C1 segment of cervical spinal cord (tissue), 14 donors: ENCODE measurements at places on chromosomes 3 and 15.
A peak's percentile ranks its signal among the peaks of the same experiment; 100 is the strongest.

DNA sequence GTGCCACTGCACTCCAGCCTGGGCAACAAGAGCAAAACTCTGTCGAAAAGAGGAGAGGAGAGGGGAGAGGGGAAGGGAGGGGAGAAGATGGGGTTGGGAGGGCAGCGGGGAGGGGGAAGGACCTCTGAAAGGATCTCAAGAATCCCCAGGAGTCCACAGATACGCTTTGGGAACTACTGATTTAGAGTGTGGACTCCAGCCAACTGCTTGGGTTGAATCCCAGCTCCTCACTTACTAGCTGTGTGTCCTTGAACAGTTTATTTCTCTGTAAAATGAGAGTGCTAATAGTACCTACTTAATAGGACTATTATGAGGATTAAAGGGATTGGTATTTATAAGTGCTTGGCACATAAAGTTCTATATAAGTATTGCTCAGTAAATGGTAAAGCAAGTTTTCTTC lies 45.0 kb upstream of the FAH start:
- no peak for DNase-seq

DNA sequence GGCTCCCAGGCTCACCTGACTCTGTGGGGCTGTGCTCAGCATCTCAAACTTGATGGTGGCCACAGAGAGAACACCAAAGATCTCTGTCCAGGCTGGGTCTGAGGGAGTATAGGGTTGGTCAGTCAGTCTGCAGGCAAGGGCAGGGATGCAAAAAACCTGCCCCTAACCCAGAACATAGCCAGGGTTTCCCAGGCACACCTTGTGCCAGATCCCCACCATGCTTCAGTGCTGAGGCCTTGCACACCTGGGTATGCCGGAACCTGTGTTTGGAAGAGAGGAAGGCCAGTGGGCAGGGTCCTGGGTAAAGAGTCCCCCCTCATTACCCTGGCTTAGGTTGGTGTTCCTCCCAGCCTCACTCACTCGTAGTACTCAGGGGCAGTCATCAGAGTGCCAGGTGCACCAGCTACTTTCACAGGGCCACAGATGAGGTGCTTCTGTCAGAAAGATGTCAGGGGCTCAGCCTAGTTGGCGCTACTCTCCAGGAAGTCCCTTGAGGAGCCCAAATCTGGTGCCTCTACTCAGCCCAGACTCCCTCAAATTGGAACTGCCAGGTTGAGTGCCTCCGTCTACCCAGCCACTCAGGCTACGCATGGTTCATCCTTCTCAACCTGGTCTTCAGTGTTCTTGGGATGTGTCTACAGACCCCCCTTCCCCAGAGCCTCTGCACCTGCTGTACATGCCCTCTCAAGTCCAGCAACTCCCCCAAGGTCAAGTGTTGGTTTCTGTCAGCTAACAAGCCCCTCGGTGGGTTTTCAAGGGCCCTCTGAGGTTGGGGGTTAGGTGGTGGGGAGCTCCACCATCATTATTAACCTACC lies 1.8 kb downstream of the DALRD3 start:
- DNase-seq: no peak

DNA sequence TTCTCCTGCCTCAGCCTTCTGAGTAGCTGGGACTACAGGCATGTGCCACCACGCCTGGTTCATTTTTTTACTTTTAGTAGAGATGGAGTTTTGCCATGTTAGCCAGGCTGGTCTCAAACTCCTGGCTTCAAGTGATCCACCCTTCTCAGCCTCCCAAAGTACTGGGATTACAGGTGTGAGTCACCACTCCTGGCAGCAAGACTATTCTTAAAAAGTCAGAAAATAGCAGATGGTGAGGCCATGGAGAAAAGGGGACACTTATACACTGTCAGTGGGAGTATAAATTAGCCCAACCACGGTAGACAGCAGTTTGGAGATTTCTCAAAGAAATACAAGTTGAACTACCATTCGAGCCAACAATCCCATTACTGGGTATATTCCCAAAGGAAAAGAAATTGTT lies 603.3 kb upstream of the TBL1XR1 start:
- DNase-seq: no peak

DNA sequence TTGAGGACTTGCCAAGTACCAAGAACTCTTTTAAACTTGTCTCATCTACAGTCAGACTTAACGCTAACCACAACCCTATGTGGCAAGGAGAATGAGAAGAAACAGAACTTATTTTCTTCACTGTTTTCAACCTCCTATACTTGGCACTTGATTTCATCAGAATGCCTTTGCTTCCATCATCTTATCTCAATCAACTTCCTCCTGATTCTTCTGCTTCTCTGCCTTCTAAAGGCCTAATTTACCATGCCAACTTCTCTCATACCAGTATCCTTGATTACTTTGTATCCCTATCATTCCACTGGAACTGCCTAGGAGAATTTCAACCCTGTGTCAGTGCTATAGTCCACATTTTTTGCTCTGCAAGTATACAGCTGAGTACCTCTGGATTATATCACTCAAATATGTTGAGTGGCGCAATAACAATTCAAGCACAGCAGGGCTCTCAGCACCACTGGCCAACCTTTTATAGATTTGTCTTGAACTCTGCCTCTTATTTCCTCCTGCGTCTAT lies 413.6 kb downstream of the ROBO1 start:
- DNase-seq: no peak

GRCh38 chr3:14522129-14522691 lies 17.9 kb downstream of the GRIP2 start:
- DNase-seq: no peak

GRCh38 chr3:17986348-17986816 lies 244.0 kb upstream of the TBC1D5 start:
- no peak for DNase-seq

DNA sequence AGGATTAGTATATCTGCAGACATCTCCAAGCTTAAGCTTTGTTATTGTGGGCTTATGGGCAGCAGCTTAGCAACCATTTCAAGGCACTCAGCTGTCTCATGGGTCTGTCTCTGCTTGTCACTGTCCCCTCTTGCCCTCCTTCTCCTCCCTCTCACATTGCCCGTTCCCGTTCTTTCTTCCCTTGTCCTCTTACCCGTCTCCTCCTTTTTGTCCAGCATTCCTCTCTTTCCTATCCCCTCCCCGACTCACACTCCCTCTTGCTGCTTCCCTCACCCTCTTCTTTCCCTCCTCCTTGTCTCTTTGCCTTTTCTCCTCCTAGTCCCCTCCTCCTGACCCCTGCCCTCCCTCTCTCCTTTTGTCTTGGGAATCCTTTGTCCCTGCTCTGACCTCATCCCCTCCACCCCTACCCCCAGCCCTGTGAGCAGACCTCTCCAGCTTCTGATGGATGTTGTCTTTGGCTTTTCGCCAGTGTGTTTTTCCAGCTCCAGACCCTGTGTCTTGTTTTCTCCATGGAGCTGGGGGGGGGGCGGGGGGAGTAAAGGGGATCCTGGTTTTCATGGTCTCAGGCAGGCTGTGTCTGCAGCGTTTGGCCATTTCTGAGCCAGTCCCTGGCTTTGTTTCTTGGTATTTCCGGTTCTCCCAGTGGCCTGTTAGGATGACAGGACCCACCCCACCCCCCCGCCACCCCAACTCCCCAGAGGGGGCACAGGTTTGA lies 47.9 kb upstream of the TRAK1 start:
- DNase-seq: no peak

DNA sequence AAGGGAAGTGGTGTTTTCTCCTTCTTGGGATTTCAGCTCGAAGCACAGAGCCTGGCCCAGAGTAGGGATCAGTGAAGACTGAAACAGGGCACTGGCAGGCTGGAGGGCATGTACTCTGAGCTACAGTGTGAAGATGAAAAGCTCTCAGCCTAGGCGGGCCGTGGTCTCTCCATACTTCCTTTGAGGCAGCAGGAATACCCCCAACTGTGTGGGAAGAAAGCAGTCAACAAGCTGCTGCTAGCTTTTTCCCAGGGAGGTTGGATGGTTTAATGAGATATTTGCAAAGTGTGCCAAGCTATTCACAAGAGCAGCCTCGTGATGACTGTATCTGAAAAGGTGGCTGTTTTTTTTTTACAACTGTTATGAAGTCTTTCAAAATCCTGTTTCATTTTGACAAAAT lies 47.2 kb downstream of the NMNAT3 start:
- no peak for DNase-seq

DNA sequence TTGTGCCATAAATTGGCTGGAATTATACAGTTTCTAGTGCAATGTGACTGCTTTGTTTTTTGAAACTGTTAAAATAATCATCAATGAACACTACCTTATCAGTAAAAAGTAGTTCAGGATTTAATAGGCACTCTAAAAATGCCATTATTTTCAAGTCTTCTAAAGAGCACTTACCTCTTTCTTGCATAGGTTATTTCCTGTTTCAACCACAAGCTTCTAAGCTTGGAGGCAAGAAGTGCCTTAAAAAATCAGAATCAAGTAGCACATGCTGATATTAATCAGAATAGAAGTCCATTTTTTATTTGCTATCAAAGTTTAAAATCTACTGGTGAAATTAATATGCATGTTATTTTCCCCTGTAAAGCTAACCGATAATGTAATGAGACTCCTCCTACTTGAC lies 991.6 kb downstream of the CADM2 start:
- DNase-seq: no peak

GRCh38 chr3:173553635-173554280 lies 156.2 kb downstream of the NLGN1 start:
- peak; percentile 5 for DNase-seq

- DNase-seq: no peak
These were observed 90.7 kb downstream of the NEK10 start for GRCh38 chr3:27278383-27279055.

GRCh38 chr15:89486726-89487050 lies 9.7 kb downstream of the RHCG start:
- DNase-seq: no peak

GRCh38 chr3:38586546-38587520 lies 62.7 kb downstream of the SCN5A start:
- no peak for DNase-seq

DNA sequence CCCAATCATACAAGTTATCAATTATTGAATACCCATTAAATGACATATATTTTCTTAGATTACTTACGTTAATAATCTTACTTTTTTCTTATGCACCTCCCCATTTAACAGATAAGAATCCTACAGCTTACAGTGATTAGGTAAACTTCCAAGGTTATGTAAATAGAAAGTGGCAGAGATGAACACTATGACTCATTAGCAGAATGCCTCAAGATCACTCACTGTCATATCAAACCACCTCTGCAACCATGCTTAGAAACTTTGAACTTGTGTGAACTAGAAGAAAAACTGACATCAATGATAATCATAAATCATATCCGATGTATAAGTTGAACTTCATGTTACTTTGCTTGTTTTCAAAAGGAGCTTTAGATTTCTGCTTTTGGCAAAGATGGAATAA lies 911.6 kb upstream of the ARPP21 start:
- DNase-seq: no peak

GRCh38 chr3:45946307-45946706 lies 3.0 kb downstream of the CXCR6 start:
- no peak for DNase-seq

DNA sequence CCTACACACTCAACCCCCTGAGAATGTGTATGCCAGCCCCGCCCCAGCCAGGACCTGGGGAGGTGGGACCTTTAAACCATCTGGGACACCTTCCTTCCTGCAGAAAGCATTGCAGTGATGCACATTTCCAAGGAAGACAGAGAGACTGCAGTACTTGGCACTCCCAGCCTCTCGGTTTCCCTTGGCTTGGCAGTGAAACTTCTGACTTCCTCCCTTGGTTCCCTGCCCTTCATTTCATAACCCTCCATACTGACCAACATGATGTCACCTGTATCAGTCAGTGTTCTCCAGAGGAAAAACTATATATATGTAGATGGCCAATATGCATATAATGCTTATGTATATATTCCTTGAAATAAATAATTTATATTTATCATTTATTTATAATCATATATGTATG lies 103.2 kb downstream of the SST start:
- DNase-seq: no peak

GRCh38 chr3:62771331-62772072 lies 103.7 kb downstream of the CADPS start:
- no peak for DNase-seq

DNA sequence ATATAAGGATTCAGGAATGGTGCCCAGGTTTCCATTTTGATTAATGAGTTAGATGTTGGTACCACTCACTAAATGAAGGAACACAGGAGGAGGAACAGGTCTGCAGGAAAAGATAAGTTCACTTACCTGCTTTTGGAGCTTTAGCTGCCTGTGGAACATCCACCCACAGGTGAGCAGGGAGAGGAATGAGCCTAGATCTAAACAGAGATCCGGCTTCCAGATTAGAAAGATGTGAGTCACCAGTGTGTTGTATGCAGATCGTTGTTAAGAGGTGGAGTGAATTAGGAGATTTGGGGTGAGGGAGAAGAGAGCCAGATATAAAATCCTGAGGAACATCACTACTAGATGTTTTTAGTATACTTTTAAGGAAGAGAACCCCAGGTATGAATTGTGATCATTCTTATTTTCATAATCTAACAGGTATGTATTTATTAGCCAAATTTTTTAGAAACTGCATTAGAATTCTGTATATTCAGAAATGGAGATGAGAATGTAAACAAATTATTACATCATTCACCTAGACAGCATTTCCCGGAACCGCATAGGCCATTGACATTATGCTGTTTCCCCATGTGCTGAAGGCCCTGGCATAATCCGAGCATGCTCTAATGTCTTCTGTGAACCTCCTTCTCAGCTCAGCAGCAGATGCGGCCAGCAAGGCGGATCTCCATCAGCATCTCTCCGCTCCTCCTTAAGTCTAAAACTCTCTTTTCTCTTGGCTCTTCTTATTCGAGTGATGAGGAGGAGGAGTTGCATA lies 118.2 kb downstream of the KLHL25 start:
- no peak for DNase-seq

DNA sequence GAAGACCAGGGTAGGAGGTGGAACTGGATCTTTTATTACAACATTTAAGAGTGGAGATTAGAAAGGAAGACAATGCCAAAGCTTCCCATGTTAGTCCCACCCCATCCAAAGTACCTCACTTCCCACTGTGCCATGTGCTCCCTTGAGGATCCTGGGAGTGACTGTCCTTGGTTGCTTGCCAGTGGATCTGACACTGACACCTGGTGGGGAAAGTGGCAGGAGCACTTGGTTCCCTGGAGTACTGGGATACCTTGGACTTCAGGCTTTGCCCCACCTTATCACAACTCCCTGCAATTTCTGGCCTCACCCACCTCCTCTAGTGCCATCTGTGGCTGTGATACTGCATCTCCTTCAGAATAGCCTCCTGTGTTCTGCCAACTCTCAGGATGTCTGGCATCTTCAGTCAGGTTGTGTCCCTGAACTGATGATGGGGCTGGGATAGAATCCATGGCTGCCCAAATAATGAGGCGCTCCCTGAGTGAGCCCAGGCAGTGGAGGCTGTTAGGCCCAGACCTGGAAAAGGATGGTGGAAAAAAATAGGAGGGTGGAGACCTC lies 1.3 kb downstream of the ELL3 start:
- no peak for DNase-seq

DNA sequence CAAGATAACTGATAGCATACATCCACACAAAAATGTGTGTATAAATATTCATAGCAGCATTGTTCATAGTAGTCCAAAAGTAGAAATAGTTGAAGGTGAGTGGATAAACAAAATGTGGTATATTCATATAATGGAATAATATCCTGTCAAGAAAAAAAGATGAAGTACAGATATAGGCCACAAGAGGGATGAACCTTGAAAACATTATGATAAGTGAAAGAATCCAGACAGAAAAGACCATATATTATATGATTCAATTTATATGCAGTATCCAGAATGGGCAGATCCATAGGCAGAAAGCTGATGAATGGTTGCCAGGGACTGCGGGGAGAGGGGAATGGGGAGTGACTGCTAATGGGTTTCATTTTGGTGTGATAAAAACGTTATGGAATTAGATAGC lies 54.3 kb upstream of the TNIK start:
- no peak for DNase-seq

- no peak for DNase-seq
These were observed 17.5 kb upstream of the GOLGA8J start for GRCh38 chr15:30065025-30065801.
